NCI-H146 (cell line): ENCODE measurements at places on chromosomes 12 and 14.

- DNase-seq: no peak
These were observed 14.1 kb downstream of the PRKAB1 start for GRCh38 chr12:119681728-119682638.

DNA sequence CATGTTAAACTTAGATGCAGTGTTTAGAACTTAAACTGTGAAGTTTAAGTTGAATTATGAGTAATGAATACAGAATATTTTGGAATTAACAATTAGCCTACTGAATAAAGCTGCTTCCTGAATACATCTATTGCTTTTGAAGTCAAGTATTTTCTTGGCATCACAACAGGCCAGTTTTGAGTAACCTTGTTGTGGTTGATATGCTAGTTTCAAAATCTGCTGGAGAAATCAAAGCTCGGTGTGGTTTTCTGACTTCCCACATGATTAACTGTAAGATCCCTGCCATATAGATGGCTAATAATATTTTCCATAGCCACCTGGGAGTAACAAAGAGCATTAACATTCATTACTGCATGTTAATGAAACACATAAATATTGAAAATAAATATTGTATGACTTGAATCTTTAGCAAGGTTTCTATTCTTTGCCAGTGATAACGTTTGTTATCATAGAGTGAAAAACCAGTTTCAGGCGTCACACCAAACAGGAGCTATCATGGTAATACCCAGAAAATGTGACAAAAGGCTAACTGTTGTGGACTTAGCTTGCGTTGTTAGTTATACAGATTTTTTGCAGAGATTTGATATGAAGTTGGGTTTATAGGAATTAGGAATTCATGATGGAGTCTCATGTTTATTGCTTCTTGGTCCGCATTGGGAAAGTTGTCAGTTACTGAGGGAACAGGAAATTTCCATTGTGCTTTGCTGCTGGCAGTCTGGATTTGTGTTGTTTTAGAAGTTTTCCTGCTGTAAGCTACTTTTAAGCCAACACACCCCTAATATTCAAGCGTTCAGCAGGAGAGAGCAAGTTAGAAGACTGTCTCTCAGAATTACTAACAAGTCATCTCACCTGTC lies 32.1 kb downstream of the PPFIBP1 start:
- DNase-seq: no peak

DNA sequence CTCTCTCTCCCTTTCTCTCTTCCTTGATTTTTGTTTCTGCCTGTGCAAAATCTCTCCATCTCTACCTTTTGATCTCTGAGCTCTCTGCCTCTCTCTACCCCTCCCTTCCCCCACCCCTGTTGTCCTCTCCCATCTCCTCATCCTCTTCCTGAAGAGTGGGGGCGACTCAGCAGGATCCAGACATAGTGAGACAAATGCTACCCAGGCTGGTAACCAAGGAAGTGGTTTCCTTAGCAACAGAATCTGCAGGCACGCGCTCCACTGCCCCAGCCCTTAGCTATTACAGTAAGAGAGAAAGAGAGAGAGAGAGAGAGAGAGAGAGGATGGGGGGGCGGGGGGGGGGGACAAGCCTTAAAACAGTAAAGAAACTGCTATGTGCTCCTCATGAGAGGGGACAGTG lies 85.6 kb downstream of the CMKLR1 start:
- no peak for DNase-seq

DNA sequence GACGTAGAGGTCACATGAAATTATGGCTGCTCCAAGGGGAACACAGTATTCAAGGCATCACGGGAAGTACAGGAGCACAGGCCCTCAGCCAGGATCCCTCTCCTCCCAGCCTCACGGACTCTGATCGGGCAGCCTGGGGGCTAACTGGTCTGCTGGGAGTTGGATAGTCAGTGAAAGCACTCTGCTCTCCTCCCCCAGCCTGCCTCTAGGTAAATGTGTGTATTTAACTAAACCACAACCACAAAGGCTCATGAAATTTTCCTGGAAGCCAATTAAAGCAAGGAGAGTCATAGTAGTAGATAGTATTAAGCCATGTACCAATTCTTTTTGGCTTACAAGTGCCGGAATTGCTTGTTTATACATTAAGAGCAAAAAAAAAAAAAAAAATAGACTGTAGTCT lies 254.3 kb downstream of the MSRB3 start:
- DNase-seq: no peak

DNA sequence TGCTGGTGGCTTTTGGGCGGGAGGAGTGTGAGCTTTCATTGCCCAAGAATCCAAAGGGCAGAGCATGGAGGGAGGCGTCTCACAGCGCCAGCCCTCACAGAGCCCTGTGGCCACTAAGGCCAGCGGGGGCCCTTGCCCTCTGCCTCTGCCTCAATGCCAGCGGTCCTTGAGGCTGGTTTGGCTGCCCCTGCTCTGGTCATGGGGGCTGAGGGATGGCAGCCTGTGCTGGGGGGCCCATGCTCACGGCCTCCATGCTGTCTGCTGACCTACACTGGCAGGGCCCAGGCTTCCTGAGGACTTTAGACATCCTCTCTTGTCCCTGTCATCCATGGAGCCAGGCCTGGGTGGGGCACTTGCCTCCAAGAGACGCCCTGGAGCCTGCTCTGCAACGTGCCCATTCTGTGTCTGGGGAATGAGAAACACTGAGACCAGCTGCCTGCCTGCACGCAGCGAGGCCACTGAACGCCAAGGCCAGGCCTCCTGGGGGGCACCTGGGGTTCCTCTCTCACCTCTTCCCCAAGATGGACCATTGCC lies 143.4 kb downstream of the KIF26A start:
- DNase-seq: no peak

GRCh38 chr14:96309133-96309895 lies 53.3 kb downstream of the BDKRB1 start:
- no peak for DNase-seq

GRCh38 chr12:9617124-9617523 lies 9.4 kb upstream of the KLRB1 start:
- no peak for DNase-seq

DNA sequence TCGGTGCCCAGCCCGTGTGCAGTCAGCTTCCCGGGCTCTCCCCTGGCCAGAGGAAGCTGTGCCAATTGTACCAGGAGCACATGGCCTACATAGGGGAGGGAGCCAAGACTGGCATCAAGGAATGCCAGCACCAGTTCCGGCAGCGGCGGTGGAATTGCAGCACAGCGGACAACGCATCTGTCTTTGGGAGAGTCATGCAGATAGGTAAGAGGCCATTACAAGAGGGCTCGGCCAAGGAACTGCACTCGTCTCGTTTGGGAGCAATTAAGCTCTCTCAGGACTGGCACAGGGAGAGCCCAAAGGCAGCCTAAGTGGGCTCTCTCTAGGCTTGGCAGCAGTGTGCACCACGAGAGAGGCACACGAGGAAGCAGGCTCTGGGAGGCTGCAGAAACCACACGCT lies 3.7 kb downstream of the WNT5B start:
- DNase-seq: no peak

- DNase-seq: no peak
These were observed 370.6 kb upstream of the PRICKLE1 start for GRCh38 chr12:42960087-42960527.

GRCh38 chr12:112013601-112014402 lies 576 bp downstream of the ERP29 start:
- DNase-seq: peak; percentile 87

DNA sequence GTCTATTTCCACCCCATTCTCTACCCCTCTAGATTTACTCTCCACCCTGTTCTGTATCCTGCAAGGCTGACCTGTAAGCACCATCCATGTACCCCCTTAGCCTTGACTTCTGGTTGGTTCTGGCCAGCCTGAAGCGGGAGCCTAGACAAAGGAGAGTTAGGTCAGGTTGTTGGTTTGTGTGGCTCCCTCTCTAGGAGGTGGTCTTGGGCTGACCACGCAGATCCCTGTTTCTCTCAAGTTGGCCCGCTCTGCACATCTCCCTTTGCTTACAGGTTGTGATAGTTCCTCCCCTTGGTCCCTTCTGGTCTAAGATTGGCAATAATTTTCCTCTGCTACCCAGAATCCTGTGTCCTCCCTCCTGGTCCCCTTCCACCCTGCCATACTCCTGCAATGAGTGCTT lies 38.3 kb upstream of the RBM19 start:
- no peak for DNase-seq
